ENCODE measurements at places on chromosomes 7 and 10.

GRCh38 chr7:64999165-65000004 is 7.1 kb downstream of the ERV3-1 start:
- DNase-seq, result no peak

DNA sequence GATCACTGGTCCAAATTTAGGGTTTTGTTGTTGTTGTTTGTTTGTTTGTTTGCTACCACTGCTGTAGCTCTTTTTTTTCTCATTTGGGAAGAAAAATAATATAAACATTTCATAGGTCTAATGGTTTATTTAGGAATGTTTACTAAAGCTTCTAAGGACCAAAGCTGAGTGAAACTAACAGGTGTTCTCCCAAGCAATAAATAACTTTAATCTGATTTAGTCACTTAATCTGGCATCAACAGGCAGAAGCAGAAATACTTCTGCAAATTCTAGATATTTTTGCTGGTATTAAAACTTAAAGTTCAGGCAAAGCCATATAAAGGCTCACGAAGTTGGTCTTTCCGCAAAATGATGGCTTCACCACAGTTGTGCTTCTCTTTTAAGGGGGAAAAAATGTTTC is 144.5 kb upstream of the YAE1 start:
- DNase-seq, result no peak

GRCh38 chr7:81036057-81036456 is 117.2 kb upstream of the SEMA3C start:
- DNase-seq, result no peak

GRCh38 chr10:69631566-69631965 is 1.5 kb downstream of the FAM241B start:
- DNase-seq, result no peak

DNA sequence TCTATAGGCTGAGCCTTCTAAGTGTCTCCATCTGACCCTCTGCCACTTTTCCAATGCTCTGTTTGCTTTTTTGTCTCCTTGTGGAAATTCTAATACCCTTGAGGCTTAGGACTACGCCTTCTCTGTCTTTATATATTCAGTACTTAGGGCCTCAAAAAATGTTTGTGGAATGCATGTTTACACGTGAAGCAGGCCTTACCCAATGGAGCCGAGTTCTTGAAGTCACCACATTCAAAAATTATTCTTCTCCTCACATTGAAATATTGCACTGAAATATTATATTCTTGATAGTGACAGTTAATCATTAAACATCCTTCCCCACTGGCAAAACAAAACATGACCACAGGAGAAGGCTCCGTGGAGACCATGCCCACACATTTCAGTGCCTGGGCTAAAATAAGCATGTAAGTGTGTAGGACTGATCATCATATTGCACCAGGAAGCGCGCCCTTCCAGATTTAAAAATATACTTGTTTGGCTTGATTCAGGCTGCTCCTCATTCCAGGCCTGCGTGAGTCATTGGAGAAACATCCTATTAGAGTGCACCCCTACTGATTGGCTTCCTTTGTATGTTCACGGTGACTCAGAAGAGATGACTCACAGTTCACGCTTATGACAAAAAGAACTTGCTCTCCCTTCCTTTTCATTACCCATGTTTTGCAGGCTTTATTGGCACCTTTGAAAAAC is 307.4 kb upstream of the AOAH start:
- DNase-seq, result peak; percentile 9

DNA sequence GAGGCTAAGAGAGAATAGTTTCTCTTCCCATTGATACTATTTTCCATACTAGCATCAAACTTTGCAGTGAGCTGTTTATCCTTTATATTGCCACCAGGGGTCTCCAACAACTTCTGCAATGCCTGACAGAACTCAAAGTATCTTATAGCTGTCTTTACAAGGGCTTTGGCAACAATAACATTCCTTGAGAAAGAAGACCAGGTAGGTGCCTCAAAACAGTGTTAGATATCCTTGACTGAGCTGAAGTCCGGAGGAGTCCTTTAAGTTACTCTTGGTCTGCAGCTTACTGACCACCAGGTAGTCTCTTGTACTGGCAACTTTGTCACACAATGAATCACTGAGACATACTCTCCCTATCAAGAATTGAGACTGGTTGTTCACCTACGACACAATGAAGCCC is 30.0 kb upstream of the TES start:
- DNase-seq, result no peak

DNA sequence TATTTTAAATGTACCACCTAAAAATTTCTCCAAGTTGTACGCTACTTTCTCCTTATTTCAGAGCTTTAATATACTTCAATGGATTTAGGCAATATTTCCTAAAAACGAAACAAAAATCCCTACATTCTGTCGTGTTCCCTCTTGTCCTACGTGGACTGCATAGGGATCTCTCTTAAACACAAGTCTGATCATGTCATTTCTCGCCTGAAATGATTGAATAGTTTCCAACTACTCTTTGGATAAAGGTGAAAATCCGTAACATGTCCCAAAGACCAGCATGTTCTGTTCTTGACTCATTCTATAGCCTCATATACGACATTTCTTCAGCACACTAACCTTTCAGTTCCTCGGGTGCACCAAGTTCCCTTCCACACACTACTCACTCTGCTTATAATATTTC is 17.7 kb upstream of the TPK1 start:
- DNase-seq, result no peak

DNA sequence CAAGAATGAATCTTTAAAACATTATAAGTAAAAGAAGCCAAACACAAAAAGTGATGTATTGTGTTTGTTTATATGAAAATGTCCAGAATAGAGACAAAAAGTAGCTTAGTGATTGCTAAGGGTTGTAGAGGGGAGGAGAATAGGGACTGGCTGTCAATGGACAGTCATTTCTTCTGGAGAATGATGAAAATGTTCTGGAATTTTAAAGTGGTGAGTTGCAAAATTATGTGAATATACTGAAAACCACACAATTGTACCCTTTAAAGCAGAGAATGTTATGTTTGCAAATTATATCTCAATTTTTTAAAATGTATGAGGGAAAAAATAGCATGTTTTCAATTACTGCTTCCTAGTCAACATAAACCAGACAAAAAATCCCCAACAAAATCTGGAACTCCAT is 174.2 kb downstream of the KMT2E start:
- DNase-seq, result no peak

DNA sequence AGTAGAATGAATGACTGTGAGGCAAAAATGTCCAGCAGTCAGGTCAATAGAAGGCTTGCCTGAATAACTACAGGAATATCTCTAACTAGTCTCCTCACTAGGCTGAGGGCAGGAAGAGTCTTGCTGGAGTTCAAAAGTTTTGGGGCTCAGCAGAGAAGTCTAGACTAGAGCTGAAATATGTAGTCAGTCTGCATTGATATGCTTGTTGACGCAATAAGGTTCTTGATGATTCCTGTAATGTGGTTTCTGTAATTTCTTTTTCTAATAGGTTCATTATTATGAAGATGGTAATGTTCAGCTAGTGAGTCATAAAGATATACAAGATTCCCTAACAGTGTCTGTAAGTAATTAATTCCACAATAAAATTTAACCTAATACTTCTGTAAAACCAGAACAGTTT is 41.5 kb upstream of the ST7 start:
- no peak for DNase-seq

- no peak for DNase-seq
Observed at GRCh38 chr10:132515811-132516726, 21.5 kb upstream of the INPP5A start.

DNA sequence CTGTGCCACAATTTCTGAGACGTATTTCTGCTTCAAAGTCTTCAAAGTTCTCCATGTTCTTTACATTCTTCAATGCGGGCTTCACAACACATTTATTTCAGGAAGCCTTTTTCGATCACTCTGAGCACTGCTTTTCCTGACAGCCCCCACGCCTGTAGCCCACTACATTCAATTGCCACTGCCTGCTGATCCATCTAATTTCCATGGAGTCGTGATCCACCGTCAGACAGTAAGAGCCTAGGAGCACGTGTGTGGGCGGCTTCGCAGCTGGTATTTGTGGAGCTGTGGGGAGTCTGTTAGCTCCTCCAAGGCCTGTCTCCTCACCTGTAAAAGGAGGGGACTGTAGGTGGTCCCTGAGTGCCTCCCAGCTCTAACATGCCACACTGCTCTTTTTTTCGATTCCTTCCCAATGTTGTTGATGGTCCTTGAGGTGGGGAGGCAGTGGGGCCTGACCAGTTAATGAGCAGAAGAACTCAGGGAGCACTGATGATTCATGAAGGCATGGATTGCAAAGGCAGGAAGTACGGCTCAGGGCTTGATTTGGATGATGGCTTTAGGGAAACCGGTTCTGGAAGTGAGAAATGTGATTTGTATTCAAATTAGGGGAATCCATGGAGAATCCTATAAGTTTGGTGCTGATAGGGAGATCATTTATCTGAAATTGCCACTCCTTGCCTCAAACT is 401.1 kb upstream of the PODXL start:
- no peak for DNase-seq

DNA sequence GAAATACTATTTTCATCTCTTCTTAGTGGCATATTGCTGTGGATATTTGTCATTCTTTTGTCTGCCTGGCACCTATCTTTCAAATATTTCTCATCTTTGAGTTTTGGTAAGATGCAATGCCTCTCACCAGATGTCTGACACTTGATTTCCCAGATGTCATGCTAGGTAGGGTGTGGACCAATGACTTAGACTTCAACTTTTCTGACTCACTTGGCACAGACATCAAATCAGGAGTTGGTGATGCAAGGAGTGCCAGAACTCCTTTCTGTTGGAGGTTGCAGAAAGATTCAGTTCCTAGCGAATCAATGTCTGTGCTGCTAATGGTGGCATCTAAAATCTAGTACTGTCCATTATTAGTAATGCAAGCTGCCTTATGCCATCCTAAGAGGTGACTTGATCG is 216.9 kb upstream of the FERD3L start:
- DNase-seq, result no peak

- no peak for DNase-seq
Observed at GRCh38 chr7:76515999-76516443, 5.7 kb downstream of the UPK3B start.

GRCh38 chr7:137080516-137081203 is 212.2 kb downstream of the CHRM2 start:
- DNase-seq, result no peak

DNA sequence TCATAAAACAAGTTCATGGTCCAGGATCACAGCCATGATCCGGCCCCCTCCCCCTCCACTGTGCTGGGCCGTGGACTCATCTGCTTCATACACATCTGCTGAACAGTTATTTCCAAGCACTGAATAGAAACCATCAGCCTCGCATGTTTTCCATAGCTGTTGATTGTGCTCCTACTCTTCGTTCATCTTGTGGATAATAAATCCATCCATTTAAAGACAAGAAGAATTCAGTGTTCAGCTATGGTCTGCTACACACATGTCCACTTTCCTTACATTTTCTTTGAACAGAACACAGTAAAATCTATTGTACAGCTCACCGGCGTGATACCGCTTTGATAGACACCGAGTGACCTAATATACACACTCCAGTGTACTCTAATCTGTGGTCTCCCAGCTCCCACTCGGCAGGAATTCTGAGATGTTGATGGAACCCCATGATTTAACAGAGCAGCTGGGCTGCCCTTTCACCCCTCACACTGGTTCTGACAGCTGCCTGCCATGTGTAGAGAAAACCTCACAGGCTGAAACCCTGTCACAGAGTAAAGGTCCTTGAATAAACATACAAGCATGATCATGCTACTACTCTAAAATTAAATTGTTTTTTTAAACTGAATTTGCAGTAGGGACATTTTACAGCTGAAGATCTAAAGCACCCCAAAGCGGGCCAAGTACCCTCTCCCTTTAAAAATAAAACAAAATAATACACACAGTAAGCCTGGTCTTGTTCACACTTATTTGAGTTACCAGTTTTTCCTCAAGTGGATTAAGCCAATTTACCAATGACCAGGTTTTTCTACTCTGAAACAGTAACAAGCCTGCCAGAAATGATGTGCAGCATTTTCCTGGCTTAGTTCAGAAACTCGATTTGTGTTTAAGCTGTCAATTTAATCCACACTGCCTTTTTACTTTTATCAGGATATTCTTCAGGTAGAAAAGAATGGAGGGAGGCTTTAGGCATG is 95.1 kb upstream of the FZD1 start:
- DNase-seq, result no peak

DNA sequence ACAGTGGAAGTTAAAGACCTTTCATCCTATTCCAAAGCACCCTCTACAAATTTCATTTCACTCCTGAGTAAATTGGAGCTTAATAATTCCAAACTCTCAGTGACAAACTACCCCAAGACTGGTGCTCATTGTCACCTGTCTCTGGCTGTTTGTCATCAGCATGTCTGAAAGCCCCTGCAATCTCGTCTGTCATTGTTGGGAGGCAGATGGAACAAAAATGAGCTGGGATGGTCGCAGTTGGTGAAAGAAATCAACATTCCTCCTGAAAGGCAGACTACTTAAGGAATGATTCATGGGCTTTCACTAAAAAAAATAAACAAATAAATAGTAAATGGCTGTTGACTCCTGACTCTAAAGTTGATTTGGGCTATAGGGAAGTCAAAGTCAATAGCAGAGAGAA is 69.7 kb upstream of the PALS2 start:
- DNase-seq, result no peak

DNA sequence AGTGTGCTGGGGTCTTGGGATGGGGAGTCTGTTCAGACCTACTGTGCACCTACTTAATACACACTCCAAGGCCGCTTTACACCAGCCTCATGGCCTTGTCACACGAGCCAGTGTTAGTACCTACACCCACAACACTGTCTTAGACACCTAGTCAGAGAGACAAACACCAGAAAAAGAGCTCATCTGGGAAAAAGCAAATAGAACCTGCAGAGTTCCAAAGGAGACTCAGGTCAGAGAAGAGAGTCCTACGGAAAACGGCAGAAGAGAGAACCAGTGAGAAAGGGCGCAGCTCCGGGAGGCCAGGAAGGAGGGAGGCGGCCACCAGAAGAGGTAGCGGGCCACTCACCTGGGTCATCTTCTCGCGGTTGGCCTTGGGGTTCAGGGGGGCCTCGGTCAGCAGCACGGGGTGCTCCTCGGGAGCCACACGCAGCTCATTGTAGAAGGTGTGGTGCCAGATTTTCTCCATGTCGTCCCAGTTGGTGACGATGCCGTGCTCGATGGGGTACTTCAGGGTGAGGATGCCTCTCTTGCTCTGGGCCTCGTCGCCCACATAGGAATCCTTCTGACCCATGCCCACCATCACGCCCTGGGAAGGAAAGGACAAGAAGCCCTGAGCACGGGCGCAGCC is 105.3 kb upstream of the TNRC18 start:
- no peak for DNase-seq
